ENCODE measurements at places on chromosomes 1 and 21.
A peak's percentile ranks its signal among the peaks of the same experiment; 100 is the strongest.

DNA sequence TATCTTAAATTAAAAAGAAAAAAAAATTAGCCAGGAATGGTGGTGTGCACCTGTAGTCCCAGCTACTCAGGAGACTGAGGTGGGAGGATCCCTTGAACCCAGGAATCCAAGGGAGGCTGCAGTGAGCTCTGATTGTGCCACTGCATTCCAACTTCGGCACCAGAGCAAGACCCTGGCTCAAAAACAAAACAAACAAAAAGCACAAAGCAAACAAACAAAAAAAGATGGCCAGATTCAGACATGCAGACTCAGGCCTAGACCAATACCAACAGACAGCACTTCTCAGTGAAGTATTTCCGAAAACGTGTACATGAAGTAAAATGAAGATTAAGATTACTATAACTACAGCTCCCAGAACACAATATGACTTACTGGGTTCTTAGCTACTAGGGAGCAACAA lies 10.6 kb downstream of the SLC35D1 start:
- no peak for DNase-seq

- no peak for DNase-seq
Measured at GRCh38 chr1:45230537-45230936, 24.1 kb upstream of the ZSWIM5 start.

GRCh38 chr1:94592571-94592920 lies 51.0 kb upstream of the F3 start:
- DNase-seq, result no peak

DNA sequence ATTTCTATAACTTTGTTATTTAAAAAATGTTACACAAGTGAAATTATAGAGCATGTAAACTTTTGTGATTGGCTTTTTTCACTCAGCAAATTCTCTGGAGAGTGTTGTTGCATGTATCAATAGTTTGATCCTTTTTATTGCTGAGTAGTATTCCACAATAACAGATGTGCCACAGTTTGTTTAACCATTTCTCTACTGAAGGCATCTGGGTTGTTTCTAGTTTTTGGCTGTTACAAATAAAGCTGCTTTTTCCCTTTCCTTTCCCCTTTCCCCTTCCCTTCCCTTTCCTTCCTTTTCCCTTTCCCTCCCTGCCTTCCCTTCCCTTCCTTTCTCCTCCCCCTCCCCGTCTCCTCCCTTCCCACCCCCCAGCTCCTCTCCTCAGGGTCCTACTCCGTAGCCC lies 15.9 kb downstream of the TUFT1 start:
- DNase-seq, result no peak

- DNase-seq, result no peak
Measured at GRCh38 chr1:206117151-206117948, at the start of gene AVPR1B. TSS of gene AVPR1B (minus strand) at chr1:206117388. CDS start at chr1:206116890, 498 bp downstream.

DNA sequence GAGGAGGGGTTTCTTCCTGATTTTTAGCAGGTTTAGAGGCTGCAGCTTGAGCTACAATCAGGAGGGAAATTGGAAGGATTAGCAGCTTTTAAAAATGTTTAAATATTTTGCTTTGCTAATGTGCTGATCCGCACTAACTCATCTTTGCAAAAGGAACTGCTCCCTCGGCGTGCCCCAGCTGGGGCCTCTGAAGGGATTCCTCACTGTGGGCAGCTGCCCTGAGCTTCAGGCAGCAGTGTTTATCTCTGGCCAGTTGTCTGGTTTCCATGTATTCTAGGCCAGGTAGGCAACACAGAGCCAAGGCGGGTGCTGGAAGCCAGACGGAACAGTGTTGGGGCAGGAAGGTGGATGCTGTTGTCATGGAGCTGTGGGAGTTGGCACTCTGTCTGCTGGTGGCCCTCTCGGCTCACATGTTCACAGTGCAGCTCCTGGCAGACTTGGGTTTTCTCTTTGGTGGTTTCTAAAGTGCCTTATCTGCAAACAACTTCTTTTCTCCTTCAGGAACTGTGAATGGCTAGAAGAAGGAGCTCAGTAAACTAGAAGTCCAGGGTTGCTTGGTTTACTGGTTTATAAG lies 18.9 kb downstream of the NECAP2 start:
- DNase-seq, result no peak

DNA sequence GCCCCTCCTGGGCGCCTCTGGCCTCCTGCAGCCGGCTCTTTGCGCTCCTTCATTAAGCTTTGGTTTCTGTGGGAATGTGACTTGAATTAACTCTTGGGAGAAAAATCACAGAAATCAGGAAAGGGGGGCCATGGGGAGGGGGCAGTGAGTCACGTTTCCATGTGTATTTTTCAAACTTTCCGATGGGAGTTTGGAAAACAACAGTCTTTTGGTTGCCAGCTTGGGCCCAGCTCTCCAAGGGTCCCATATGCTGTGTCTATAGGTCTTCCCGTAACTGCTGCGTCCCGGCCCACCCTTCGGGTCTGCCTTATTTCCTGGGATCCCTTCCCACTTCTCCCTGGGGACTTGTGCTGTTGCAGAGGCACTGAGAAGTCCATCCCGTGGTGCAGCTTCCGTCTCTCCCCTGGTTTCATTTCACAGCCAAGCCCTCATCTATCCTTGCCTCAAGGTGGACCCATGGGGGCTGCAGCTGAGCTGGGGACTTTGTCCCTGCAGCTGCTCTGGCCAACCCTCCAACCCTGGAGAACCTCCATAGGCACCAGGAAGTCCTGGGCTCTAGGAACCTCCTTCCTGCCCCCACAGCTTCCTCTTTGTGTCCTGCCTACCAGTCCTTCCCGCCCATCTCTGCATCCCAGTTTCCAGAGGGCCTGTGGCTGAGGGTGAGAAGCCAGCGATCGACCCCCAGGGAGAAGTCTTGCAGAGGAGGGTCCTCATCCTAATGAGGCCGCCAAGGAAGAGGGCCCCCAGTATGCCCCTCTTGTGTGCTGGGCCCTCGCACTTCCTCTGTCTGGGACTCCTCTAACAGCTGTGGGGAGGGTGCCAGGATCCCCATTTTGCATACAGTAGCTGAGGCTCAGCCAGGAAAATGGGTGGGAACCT lies 11.6 kb upstream of the LMNA start:
- DNase-seq, result no peak

DNA sequence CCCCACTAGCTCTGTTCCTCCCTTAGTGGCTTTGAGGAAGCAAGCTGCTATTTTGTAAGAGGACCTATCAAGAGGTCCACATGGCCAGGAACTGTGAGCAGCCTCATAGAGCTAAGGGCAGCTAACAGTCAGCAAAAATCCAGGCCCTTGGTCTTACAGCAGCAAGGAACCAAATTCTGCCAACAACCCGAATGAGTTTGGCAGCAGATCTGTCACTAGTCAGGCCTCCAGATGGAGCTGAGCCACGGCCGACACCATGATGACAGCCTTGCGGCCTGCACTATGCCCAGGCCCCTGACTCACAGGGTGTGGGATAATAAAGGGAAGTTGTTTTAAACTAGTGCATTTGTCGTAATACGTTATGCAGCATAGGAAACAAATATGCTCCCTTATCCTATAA lies 28.0 kb upstream of the H3-3A start:
- peak; percentile 13 for DNase-seq
